ENCODE measurements at places on chromosomes 7 and 10.
A peak's percentile ranks its signal among the peaks of the same experiment; 100 is the strongest.

- no peak for DNase-seq
Measured at GRCh38 chr7:33933611-33934281, 28.4 kb downstream of the BMPER start.

DNA sequence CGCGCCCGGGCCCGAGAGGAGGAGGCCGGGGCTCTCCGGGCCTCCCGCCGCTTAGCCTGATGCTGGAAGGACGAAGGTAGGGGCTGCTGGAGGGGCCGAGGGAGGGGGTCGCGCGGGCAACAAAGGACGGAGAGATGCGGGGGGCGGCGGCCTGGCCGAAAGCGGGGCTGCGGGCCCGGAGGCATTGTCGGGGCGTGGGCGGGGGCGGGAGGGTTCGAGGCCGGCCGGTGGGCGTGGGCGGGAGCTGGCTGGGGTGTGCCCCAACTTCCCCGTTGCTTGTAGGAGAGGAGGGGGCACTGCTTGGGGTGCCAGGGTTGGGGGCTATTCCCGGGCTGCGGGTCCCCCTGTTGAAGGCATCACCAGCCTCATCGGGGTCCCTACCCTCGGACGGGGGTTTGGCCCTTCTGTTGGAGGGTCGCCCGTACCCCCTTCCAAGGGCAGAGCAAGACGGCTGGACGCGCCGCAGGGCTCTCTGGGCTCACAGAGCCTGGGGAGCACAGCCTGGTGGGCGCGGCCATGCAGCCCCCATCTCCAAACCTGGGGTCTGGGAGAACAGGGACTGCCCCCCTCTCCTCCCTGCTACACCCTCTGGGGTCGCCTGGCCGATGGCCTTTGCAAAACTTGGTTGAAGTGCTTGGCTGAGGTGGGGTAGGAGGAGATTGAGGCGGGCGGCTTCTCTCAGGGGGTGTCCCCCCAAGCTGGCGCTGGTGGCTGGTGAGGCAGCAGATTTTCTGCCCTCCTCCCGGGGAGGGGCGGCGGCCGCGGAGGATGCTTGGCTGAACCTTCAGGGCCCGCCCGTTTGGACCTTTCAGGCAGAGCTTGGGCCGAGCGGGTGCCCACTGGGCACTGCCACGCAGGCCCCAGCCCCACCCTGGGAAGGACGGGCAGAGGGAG is 699 bp downstream of the CLIP2 start:
- DNase-seq: peak; percentile 44

DNA sequence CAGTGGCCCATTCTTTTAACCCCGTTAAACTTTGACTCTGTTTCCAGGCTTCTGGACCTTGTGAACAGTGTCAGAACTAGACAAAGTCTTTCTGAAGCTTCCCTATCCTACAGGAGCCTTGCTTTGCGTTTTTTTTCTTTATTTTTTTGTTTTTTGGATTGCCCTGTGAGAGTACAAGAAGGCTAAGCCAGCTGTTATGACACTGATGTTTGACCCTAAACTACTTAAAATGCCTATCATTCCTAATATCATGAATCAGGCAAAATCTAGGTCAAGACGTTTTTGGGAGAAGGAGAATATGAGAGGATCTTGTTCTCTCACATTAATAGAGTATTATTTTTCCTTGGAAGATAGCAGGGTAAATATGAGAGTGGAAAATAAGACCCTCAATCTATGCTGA is 79.8 kb downstream of the EPDR1 start:
- no peak for DNase-seq

- no peak for DNase-seq
Measured at GRCh38 chr10:5987747-5988146, 10.4 kb upstream of the IL15RA start.

- no peak for DNase-seq
Measured at GRCh38 chr10:87503886-87504285, 807 bp upstream of the MINPP1 start.

- no peak for DNase-seq
Measured at GRCh38 chr10:113232928-113233511, 283.0 kb downstream of the TCF7L2 start.

DNA sequence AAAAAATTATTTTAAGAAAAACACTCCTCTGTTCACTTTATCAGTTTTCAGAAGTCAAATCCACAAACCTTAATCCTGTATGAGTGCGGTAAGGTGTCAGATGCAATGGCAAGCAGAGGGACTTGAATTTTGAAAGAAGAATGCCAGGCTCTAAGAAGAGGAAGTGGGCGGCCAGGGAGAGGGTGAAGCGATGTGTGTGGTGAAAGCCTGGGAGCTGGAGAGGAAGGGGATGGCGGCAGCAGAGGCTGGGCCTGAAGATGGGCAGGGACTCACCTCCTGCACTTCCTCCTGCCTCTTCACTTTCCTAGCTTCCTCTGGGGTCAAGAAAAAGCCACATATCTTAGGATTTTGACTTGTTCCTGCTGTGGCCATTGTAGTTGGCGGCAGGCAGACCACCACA is 609.6 kb downstream of the PARD3 start:
- DNase-seq: no peak

DNA sequence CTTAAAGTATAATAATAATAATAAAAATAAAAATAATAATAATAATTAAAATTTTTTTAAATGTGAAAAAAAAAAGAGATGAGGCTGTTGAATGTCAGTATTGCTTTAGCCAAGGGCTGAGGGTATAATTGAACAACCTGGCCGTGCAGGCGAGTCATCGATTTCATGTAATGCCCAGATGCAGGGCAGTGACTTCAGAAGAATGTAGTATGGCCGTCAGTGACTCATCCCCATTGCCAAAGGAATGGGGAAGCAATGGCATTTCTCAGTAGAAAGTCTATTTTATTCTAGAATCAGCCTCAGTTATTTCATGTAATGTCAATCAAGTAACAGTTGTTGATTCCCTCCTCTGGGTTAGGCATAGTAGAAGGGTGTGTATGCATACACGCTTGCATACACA is 516.4 kb downstream of the GLRX3 start:
- DNase-seq: no peak

DNA sequence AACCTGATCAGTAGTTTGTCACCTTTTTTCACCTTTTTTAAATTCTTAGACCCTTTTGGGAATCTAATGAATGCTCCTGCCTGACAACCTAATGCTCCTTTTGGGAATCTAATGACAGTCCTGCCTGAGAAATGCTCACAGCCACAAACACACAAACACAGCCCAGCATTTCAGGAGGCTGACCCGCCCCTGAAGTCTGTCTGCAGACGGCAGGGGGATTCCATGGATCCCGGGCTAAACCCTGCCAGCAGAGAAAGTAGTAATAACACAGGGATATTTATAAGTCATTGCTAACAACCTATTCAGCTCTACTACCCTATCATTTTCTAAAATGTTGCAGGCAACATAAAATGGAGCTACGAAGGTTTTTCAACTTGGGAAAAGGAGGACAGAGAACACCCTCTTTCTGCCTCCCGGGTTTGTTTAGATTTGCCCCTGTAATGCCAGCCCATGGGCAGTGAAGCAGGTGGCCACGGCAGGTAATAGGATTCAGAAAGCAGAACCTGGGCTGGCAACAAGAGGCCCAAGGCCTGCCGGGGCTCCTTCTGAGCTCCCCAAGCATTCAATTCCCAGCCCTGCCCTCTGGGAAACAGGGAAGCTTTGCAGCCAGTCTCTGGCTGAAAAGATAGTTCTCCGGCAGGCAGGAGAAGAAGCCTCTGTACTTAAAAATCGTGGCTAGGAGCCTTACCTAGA is 65.2 kb downstream of the CREB3L2 start:
- no peak for DNase-seq

DNA sequence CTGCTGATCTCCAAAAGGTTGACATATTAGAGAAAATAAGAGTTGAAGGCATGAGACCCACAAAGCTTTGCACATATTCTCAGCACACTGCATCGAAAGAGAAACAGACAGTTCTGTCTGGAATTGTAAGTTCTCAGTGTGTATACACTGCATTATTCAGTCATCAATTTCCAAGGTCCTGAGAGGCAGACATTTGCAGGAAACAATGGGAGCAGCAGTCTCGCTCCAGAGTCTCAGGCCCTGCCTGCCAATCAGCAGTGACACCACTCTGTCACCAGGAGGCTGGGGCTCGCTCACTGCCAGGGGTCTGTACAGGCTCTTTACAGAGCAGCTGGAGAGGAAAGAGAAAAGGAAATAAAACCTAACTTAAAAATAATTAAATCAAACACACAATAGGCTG is 36.3 kb downstream of the JAZF1 start:
- DNase-seq: no peak

DNA sequence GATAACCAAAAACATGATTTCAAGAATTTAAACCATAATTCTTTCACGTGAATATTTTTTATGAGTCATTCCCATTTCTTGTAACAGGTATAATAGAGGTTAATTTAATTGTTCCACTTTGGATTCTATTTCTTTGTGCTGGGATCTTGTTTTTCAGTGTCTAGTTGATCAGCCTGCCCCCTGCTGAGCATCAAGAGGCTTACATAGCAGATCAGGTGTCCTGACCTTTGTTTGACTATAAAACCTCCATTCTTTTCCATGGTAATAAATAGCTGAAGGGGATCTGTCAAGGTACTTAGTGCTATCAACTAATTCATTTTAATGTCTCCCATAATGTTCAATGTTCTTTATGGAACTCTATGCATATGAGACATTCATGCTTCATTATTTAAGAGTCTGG is 4.9 kb downstream of the COL17A1 start:
- peak; percentile 22 for DNase-seq

Data from body of pancreas (tissue), 4 donors.